GM18507 (cell line): ENCODE measurements at places on chromosomes 1 and 21.

GRCh38 chr1:36359383-36359782 lies 26.3 kb downstream of the STK40 start:
- DNase-seq, result no peak

- peak; percentile 46 for DNase-seq
Measured at GRCh38 chr1:36576118-36576517, 93.4 kb upstream of the CSF3R start.

- DNase-seq, result no peak
Measured at GRCh38 chr1:62024690-62025089, 170.0 kb upstream of the L1TD1 start.

DNA sequence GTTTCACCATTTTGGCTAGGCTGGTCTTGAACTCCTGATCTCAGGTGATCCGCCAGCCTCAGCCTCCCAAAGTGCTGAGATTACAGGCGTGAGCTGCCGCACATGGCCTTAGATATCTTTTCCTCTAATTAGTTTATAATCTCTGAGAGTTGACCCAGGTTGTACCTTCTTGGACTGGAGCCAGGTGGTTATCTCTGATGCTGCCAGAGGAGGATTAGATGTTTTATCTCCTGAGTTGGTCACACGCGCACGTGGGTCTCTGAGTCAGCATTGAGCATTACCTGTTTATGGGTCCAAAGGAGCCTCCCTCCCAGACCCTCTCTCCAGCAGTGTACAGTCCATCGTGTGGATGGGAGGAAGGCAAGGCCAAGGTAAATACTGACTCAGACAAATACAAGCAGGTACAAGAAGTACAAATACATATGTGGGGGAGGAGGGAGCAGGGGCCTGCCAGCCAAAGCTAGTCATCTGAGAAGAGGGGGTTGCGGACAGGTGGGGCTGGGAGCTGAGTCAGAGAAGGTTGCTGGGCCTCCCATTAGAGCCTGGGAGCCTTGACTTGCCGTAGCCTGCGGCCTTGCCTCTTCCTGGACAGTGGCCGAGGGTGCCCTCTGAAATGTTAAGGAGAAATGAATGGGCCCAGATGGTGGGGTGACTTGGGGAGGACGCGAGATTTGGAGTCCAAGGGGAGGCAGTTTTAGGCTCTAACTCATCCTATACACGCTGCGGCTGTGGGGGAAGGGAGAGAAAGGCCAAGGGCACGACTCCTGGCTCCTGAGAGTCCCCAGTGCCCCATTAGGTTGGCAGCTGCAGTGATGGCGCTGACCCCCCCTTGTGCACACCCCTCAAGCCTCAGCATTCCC lies 13.1 kb downstream of the IL6R start:
- no peak for DNase-seq

- no peak for DNase-seq
Measured at GRCh38 chr1:247452447-247453039, 5.4 kb downstream of the OR2B11 start.

DNA sequence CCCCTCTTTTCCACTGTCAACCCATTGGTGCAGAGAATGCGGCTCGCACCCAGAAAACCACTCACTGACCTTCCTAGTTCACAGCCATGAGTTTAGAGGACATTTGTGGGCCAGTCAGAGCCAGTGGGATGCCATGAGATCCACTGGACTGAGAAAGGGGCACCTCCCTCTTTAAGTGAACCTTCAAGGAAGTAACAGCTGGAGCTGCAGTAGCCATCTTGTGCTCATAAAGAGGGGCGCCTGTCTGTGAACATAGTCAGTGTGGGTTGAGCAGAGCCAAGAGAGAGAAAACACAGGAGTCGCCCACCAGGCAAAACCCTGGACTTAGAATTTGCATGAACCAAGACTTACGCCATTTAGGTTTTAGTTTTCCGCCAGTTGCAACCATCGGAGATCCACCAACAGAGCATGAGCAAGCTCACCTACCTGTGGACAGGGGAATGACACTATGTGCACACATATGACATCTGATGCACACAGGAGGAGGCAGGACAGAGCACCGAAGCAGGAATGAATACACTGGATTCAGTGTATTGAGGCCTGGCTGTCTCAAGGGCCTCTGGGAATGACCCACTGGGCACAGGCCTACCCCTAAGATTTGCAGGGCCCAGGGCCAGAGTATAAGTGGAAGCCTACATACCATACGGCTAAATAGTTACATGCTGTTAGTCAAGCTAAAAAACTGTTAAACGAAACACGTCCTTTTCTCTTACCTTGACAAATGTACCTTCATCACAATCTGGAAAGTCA lies 151.6 kb downstream of the GRIK3 start:
- DNase-seq, result no peak

GRCh38 chr1:64114012-64114525 lies 89.4 kb upstream of the UBE2U start:
- no peak for DNase-seq
